H54 (cell line): ENCODE measurements at places on chromosomes 1 and 21.
A peak's percentile ranks its signal among the peaks of the same experiment; 100 is the strongest.

GRCh38 chr1:154408174-154408777, 3.1 kb downstream of the IL6R start:
- no peak for DNase-seq

GRCh38 chr1:185440877-185441276, 123.8 kb upstream of the IVNS1ABP start:
- DNase-seq = no peak

DNA sequence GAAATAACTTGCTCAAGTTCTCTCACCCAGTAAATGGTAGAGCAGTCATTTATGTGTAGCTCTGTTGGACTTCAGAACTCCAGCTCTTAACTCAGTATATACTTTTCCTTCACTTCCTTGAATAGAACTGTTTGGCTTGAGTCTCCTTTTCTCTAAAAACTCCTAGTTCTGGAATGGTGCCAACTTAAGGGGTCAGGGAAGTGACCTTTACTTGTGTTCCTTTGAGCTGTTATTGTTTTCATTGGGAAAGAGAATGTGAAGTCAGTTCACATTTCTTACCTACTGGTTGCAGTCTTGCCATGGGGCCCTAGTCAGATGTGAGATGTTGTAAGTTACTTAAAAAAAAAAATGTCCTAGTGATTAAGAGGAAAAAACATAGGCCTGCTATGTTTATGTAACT, 77.0 kb upstream of the MACF1 start:
- no peak for DNase-seq

DNA sequence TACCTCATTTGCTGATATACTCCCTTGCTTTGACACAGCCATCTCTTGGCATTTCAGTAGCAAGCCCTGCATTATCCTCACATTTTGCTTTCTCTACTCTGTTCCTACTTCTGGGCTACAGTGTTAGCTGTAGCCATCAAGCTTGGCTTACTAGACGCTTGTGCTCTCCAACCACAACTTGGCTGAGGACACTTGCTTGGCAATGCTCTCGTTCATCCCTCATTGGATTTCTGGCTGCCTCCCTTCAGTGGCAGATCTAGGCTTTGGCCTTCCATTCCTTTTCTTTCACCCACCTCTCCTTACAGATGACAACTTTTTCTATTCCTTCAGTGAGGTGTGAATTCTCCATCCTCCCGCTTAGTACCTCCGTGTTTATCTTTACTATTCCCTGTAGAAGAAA, 428.7 kb upstream of the LRRC7 start:
- no peak for DNase-seq

- DNase-seq = peak; percentile 63
Observed at GRCh38 chr1:1782399-1783221, 4.3 kb upstream of the NADK start.

- DNase-seq = no peak
Observed at GRCh38 chr1:225825607-225826007, 15.7 kb downstream of the EPHX1 start.

GRCh38 chr1:220698607-220699016, 8.4 kb downstream of the C1orf115 start:
- DNase-seq = no peak

GRCh38 chr1:45945426-45945825, 142.0 kb downstream of the MAST2 start:
- DNase-seq = no peak

- no peak for DNase-seq
Observed at GRCh38 chr1:101438359-101438758, 201.5 kb downstream of the S1PR1 start.

DNA sequence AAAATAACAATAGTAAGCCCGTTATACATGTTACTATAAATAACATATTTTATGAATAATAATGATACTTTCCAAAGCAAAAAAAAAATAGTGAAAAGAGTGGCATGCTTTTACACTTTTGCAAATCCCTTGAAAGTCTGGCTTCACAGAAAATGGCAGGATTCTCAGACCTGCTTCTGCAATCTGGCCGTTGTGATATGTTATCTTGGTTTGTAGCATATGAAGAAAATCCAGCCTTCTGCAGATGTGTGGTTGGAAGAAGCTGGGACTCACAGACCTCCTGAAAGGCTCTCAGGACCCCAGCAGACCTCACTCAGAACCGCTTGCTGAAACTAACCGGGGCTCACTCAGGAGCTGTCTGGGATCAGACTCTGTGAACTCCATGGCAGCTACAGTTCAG, 256.0 kb upstream of the TMEM51 start:
- DNase-seq = no peak

GRCh38 chr1:67713057-67713846, 28.3 kb downstream of the GADD45A start:
- DNase-seq = no peak

DNA sequence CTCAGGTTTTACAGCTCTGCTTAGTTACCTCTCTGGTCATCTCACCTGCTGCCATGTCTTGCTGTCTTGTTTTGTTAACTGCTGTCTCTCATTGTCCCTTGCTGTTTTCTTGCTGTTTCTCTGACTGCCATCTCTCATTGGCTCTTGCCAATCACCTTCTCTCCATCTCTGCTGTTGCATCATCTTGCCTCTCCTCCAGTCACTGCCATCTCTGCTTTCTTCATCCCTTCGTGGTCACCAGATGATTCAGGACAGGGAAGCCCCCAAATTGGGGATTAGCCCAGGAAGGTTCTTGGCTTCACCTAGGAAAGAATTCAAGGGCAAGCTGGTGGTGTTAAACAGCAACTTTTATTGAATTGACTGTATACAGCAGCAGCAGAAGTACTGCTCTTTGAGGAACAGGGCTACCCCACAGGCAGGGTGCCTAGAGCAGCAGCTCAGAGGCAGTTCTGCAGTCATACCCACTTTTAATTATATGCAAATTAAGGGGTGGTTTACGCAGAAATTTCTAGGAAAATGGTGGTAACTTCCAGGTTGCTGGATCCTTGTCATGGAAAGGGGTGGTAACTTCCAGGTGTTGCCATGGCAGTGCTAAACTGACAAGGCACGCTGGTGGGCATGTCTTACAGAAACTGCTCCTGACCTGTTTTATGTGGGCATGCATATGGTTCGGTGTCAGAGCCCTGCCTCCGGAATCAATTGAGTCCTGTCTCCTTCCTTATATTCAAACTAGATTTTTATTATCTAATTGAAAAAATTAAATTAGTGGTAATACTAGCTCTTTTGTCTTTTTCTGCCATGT, 33.4 kb downstream of the SUCO start:
- no peak for DNase-seq

DNA sequence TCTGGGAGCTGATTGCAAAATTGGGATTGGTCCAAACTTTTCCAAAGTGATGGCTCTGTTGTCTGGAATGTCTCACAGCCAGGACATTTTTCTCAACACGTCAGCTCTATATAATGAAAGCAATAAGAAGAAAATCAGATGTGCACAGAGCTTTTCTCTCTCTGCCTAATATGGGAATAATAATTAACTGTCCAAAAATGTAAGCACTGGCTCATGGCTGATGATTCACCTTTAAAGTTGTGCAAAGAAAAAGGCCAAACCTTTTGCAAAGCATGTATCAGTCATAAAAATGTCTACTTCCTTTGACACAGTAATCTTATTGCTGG, 30.4 kb downstream of the ZNF281 start:
- DNase-seq = peak; percentile 19

DNA sequence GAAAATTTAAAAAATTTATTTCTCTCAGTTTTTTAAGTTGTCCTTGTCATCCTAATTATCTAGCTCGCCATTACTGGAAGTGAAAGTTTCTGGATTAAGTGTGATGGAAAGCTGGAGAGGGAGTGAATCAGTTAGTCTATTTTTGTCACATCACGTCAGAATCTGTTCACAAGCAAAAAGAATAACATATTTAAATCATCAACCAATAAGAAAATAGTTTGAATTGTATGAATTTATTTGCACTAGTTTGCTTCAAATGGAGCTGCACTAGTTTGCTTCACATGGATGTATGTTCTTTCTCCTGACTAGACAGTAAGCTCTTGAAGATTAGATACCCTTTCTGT, 22.8 kb downstream of the PHC2 start:
- DNase-seq = no peak

DNA sequence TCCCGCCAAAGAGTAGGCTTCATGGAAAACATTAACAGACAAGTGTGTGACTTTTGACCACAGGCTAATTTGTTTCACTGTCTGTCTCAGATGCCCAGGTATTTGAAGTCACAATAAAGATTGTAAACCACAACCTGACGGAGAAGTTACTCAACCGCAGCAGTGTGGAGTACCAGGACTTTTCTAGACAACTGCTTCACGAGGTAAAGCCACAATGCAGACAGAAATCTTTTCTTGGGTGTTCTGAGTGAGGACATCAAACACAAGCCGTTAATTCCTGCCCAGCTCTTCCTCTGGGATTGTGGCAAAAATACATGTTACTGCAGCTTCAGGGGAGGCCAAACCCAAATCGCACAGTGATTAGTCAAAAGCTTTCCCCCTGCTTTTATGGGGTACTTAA, 31.0 kb downstream of the UMODL1 start:
- no peak for DNase-seq

- DNase-seq = no peak
Observed at GRCh38 chr1:154176337-154176736, 15.6 kb downstream of the TPM3 start.

- no peak for DNase-seq
Observed at GRCh38 chr1:91787919-91788318, 98.0 kb downstream of the TGFBR3 start.

DNA sequence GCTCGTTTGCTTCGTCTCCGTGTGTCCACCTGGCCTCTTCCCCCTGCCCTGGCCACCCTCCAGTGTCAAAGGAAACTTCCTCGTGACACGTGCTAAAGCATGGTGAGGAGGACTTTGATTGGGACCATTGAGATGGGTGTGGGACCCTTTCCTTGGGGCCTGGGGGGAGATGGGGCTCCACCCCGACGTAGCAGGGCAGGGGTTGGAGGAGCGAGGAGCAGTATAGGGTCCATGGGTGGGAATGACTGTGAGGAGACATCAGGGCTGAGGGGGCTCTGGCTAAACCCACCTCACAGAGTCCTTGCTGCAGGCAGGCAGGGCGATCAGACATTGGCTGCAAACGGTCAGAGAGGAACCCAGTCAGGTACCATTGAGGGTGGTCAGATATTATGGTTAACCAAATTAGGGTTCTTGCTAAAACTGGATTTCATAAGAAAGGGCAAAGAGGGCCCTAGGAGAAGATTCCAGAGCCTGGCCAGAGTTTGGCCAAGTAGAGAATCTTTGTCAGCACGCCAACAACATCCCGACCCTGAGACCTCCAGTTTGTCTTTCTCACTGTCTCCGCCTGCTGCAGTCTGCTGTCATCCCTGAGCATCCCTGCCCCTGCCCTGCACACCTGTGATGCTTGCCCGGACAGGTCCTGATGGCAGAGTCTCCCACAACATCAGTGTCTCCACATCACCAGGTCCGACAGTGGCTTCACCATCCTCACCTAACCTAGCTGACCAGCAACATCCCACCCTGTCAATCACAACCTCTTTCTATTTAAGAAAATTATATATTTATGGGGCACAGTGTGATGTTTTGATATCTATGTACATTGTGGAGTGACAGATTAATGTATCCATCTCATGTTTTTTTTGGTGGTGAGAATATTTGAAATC, 8.0 kb downstream of the RNF187 start:
- no peak for DNase-seq

GRCh38 chr1:193448682-193449461, 262.5 kb upstream of the B3GALT2 start:
- DNase-seq = no peak

- no peak for DNase-seq
Observed at GRCh38 chr1:1835546-1835945, 55.3 kb downstream of the GNB1 start.

DNA sequence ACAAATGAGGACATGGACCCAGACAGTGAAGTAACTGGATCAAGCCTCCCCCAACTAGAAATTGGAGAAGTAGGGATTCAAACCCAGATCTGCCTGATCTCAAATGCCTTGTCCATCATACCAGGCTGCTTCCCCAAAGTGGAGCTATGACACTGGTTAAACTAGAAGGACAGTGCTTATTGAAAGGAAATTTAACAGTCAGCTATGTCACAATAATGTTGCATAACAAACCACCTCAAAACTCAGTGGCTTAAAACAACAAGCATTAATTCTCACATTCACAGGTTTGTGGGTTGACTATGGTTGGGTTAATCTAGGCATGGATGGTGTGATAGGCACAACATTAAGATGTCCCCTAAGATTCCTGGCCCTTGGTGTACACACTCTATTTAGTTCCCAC, 107.1 kb downstream of the TAS1R2 start:
- no peak for DNase-seq

DNA sequence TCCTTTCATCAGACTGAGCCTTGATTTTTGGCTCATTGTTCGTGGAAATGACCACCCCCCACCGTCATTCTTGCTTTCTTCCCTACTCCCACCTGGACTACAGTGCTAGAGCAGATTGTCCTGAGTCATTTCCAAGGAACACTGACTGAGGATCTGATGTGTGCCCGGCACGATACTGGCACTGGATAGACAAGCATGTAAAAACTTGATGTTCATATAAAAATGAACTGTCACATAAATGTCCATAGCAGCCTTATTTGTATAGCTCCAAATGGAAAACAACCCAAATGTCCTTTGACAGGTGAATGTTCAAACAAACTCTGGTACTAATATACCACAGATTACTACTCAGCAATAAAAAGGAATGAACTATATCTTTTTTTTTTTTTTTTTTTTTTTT, 18.6 kb upstream of the SLC45A3 start:
- DNase-seq = no peak

DNA sequence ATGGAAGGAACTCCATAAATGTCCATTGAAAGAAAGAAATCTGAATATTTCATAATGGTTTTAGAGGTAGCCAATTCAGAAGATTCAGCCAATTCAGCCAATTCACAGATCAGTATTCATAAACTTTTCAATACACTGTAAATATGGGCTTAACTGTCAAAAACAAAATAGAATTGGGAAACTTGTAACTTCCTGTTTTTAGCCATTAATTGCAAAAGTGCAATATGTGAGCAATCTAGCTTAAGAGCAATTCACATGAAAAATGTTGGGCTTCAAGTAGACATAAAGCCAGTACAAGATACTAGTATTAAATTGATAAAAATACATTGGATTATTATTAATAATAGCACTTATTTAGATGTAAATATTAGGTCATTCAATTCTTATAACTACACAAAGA, 27.5 kb upstream of the PLPPR4 start:
- no peak for DNase-seq

GRCh38 chr1:60342569-60342968, 269.0 kb upstream of the C1orf87 start:
- DNase-seq = no peak
